Stimulated activated naive CD4-positive, alpha-beta T cell (primary cell): ENCODE measurements at places on chromosomes 5 and 9.
A peak's percentile ranks its signal among the peaks of the same experiment; 100 is the strongest.

DNA sequence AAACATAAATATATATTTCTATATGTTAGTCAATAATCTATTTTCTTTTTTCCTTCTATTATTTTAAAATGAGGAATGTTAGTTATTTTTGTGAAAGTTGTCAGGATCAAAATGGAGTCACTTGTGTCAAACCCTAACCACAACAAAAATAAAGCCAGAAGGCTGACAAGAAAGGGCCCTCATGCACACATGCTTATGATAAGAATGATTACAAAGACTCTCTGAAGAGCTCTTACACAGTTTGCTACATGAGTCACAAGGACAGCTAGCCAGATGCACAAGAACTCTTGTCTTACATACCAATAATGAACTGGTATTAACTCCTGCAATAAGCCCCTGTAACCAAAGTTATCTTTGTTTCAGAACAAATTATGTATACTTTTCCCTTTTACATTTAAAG, 64.7 kb downstream of the GGTA1 start:
- no peak for DNase-seq

GRCh38 chr5:131281133-131281867, 17.4 kb downstream of the CDC42SE2 start:
- no peak for DNase-seq

- DNase-seq, result no peak
Measured at GRCh38 chr9:98147582-98147981, 28.6 kb upstream of the TRIM14 start.

DNA sequence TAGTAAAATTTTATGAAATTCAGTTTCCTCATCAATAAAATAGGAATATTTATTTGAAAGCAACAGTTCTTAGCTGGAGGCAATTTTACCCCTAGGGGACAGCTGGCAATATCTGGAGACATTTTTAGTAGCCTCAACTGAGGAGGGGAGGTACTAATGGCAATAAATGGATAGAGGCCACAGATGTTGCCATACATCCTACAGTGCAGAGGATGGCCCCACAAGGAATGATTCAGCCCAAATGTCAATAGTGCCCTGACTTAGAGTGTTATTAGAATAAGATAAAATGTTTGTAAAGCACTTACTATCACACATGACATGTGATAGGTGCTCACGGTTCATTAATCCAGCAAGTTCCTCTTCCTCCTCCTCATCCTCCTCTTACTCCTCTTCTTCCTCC, 293.6 kb downstream of the KCTD16 start:
- no peak for DNase-seq

GRCh38 chr9:106878934-106879333, 16.0 kb downstream of the ZNF462 start:
- no peak for DNase-seq

DNA sequence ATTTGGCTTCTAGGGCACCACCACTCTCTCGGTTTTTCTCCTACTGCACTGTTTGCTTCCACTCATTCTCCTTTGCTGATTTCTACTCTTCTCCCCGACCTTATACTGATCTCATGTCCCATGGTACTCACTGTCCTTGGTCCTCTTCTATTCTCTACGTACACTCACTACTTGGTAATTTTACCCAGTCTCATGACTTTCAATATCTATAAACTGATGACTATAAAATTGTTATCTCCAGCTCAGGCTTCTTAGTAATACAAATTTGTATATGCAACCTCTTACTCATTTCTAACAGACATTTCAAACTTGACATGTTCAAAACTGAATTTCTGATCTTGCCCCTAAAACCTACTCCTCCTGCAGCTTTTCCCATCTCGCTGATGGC, 4.1 kb downstream of the RAPGEF6 start:
- no peak for DNase-seq

- no peak for DNase-seq
Measured at GRCh38 chr5:142748132-142748531, 22.0 kb upstream of the ARHGAP26 start.

GRCh38 chr9:89408628-89409101, 89.2 kb downstream of the SEMA4D start:
- DNase-seq, result peak; percentile 69

DNA sequence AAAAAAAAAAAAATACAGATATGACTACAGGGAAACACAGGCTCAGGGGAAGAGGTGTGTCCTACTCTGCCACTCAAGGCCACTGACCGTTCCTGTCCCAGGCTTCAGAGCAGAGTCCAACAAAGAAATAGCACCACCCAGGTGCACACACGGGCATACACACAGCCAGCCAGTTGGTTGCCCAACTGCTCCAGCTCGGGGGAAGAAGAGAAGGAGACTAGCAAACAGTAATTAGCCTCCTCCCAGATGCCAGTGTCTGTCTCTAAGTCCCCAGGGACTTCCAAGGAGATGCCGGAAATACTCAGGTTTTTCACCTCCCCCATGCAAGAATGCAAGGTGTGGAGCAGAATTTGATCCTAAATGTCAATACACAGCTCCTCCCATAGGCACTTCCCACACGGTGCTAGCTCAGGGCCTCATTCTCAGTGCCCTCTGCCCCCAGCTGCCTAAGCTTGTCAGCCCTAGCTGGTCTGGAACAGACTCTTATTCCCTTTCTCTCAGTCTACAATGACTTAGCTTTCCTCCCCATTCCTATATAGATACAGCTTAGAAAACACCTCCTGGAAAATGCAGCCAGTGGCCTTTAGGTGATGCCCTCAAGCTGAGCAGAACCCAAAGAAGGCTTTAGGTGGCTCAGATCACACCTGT, 1.7 kb downstream of the MYORG start:
- DNase-seq, result no peak

- DNase-seq, result no peak
Measured at GRCh38 chr5:78260771-78261170, 33.7 kb downstream of the AP3B1 start.

- DNase-seq, result no peak
Measured at GRCh38 chr9:95731876-95732275, 143.6 kb upstream of the ERCC6L2 start.

- DNase-seq, result no peak
Measured at GRCh38 chr5:125484272-125484741, 737.9 kb upstream of the ZNF608 start.

GRCh38 chr5:85305766-85306165, 921.1 kb upstream of the EDIL3 start:
- no peak for DNase-seq

DNA sequence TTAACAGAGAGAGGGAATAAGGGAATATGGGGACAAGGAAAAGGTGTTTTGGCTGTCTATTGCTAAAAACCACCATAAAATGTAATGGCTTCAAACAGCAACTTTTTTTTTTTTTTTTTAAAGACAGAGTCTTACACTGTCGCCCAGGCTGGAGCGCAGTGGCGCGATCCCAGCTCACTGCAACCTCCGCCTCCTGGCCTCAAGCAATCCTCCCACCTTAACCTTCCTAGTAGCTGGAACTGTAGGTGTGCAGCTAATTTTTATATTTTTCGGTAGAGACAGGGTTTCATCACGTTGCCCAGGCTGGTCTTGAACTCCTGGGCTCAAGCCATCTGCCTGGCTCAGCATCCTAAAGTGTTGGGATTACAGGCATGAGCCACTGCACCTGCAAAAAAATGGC, 4.3 kb upstream of the SPATA24 start:
- DNase-seq, result no peak

DNA sequence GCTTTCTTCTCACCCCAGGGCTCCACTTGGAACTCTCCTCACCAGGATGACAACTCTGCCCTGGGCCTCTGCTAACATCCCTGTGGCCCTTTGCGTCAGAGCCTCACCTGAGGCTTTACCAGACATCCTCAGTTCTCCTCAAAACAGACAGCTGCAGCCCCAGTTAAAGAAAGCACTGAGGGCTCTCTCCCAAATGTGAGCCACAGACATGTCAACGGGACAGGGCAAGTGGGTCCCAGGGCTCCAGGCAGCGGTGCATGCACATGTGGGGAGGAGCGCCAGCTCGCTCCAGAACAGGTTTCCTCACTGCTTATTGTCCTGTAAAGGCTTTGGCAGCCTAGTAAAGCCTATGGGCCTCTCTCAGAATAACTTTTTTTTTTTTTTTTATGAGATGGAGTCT, 37.3 kb downstream of the IPPK start:
- no peak for DNase-seq

GRCh38 chr5:60640901-60641300, 59.1 kb downstream of the DEPDC1B start:
- no peak for DNase-seq

- DNase-seq, result no peak
Measured at GRCh38 chr9:128096616-128097536, 28.8 kb downstream of the SLC25A25 start.

GRCh38 chr5:135119481-135119880, 85.5 kb upstream of the PITX1 start:
- no peak for DNase-seq

- DNase-seq, result peak; percentile 82
Measured at GRCh38 chr5:138352722-138353559, 456 bp downstream of the KDM3B start.

GRCh38 chr5:167245868-167246267, 1045.6 kb upstream of the WWC1 start:
- no peak for DNase-seq

DNA sequence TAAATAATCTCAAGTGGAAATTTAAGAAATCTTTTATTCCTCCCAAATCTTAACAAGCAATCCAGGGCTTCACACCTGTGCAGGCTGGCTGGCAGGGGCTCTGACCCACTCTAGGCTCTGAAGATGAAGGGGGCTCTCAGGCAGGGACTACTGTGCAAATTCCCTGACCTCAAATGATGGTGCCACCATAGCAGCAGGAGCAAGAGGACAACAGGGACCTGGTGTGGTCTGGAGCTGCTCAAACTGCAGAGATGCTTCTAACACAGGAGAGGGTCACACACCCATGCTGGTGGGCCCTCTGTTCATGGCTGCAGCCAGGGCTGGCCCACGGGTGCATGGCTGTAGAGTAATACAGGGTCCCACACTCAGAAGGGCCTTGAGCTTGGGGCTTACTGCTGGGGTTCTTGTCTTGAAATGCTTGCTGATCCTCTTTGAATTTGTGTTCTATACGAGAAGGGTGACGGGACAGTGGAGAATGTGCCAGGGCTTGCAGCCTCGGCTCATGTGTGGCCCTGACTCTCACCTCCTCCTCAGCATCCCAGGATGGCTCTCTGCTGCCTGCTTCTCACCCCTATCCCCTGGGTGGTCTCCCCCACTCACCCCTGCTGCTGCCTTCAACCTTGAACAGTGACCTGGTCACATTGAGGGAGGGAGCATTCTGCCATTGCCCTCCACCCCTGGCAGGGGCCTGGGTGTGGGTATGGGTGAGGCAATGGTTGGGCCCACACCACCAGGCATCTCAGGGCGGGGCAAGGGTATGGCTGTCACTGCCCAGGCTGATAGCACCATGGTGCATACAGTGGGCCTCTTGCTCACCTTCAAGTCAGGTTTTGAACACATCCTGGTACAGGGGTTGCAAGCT, 191.7 kb downstream of the FSTL4 start:
- DNase-seq, result no peak

DNA sequence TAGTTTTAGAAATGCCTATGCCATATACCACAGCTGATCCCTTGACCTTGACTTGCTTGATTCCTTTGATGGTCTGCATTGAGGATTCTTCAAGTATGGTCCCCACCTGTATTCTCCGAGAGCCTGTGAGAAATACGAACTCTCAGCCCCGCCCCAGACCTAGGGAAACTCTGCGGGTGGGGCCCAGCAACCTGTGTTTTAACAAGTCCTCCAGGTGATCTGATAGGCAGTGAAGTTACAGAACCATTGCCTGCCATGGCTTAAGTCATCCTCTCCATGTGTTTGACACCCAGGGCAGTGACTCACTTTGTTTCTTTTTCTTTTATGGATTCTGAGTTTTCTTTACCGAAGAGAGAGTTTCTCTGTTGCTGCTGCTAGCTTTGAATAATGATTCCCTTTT, 18.5 kb downstream of the FRMPD1 start:
- no peak for DNase-seq

- DNase-seq, result no peak
Measured at GRCh38 chr5:56607074-56607473, 208.3 kb upstream of the MAP3K1 start.

GRCh38 chr9:99635032-99635431, 186.7 kb upstream of the NR4A3 start:
- DNase-seq, result no peak
